ENCODE measurements at places on chromosomes 13 and 19. TPM values are rescaled to one million over a fixed set of nuclear protein-coding genes. Genes with fewer than 3 reads are reported as not detected.

The CGB3 gene
- total RNA-seq: not detected

The ZNF577 gene
- 0.15 TPM for total RNA-seq

The SPTBN4 gene
- total RNA-seq: 0.92 TPM

The RFXAP gene
- total RNA-seq: 1.1 TPM

The DMKN gene
- 31.1 TPM for total RNA-seq

The TBC1D4 gene
- 17.3 TPM for total RNA-seq

The IL17D gene
- total RNA-seq: 1.0 TPM

The MEDAG gene
- not detected for total RNA-seq

The PALM3 gene
- 1.9 TPM for total RNA-seq

The SPACA4 gene
- not detected for total RNA-seq

The SYT5 gene
- 4.1 TPM for total RNA-seq

The RASL11A gene
- total RNA-seq: 2.9 TPM

The FXYD3 gene
- total RNA-seq: not detected
